NCI-H2029 treated with DMSO at 0.1 percent for 48 hours (cell line): ENCODE measurements at places on chromosomes 2 and 18.

GRCh38 chr2:28101123-28101522 lies 210.6 kb downstream of the BABAM2 start:
- no peak for DNase-seq

- no peak for DNase-seq
Observed at GRCh38 chr2:16012626-16013358, 72.4 kb downstream of the MYCN start.

DNA sequence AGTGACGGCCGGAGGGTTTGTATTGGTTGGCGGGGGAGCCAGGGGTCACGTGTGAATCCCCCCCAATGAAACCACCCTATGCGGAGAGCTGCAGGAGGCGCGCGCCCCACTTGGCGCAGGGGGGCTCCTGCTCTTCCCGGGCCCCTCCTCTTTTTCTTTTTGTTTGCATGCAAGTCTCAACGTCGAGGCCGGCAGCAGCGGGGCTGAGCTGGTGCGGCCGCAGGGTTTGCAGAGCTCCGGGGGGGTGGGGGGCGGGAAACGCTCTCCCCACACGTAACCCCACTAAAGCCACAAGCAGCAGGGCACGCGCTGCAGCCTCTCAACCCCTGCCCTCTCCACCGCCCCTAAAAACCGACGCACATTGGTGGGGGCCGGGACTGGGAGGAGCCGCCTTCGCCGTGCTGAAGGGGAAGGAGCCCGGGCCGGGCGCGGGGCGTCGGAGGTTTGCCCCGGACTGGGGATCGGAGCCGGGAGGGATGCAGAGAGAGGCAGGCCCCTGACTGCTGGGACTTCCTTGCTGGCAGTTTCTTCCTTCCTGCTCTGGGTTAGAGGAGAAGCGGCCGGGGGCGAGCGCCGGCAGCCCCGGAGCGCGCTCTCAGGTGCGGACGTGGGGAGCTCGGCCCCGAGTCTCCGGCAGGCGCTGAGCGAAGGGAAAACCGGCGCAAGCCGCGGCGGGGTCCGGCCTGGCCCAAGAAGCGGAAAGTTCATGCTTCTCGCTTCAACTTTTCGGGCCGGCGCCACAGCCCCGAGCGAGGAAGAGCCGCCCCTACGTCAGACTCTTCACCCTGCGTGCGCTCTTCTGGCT lies 864 bp downstream of the LBH start:
- peak; percentile 1 for DNase-seq

GRCh38 chr18:3649633-3650426 lies 199.9 kb downstream of the TGIF1 start:
- DNase-seq = no peak

DNA sequence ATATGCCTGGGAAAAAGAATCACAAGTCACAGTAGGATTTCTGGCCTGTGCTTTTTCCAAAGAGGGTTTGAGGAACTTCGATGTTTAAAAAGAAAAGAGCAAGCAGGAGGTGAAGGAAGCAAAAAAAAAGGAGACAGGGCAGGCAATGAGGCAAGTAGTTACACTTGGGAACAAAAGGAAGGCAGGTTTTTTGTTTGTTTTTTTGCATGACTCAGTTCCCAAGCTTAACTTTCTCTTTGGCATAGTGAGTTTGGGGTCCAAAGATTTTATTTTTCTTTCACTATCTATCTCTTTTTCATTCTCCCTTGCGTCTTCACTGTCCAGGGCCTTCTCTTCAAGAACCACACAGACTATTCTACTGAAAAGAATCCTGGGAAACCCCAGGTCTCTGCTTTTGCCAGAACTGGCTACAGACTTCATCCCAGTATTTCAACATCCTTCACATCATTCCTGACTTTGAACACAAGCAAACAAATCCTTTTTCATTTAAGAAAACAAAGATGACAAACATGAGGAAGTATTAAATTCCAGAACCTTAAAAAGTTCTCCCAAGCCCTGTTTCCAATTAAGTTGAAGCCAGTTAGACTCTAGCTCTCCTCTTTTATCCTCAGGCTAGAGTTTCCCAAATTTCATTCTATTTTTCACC lies 210.7 kb upstream of the RND3 start:
- DNase-seq = no peak

DNA sequence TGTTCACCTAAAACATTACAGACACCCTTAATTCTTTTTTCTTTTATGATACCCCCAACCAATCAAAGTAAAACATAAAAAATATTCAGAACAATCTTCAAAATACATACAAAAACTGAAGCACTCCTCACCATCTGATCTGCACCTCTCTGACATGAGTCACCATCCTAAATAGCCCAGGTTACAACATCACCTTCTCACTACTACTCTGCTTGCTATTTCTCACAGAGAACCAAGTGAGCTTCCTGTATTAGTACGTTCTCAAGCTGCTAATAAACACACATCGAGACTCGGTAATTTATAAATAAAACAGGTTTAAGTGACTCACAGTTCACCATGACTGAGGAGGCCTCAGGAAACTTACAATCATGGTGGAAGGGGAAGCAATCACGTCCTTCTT lies 183.5 kb downstream of the CBLN2 start:
- DNase-seq = no peak

DNA sequence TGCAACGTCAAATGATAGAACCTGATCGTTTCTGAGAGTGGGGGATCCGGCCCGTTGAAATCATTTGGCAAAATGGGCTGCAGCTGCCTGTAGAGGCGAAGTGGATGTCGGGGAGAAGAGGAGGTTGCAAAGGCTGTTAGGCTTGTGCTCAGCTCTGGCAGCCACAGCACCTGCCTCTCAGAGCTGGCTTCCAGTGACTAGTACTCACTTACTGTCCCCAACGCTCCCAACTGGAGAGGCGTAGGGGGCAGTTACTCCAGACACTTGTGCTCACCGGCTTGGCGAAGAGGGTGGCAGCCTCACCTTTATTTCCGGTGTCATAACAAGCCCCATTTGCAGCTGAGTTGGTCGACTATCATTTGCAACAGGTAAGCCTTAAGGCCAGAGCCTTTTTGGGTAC lies 37.9 kb downstream of the NCK2 start:
- DNase-seq = no peak

- no peak for DNase-seq
Observed at GRCh38 chr2:148240838-148241237, 219.9 kb downstream of the MBD5 start.

DNA sequence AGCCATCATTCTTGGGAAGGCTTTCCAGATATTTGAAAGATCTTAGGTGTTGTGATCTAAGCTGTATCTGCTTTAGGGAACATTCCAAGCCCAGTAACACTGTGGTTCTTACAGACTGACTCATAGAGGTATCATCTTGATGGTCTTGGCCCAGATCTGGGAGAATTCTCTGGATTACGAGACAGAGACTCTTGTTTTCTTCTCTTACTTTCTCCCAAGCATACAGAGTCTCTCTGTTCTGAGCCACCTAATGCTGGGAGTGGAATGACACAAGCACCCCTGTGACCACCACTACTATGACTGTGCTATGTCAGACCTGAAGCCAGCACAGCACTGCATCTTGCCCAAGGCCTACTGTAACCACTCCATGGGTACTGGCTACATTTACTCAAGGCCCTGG lies 81.0 kb upstream of the EPAS1 start:
- no peak for DNase-seq

DNA sequence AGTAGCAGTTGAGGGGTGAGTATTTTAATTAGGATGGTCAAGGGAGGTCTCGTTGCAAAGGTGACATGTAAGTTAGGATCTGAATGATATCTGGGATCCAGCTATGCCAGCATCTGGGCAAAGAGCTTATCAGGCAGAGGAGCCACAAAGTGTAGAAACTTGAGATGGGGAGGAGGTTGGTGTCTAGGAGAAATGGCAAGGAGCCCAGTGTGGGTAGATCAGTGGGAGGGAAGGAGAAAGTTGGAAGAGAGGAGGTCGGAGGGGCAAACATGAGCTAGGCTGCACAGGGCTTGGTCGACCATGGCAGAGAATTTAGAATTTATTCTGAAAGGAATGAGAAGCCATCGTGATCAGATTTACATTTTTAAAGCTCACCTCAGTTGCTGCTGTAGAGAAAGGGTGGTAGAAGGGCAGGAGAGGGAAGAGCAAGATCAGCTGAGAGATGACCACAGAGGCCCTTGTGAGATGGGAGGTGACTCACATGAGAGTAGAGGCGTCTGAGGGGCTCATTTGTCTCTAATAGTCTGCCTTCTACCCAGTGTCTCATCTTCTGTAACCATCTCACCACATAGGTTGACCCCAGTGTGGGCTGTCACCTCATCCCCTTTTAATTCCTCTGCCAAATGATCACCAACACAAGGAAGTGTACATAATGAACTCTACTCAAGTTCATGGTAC lies 170.0 kb downstream of the ETAA1 start:
- DNase-seq = no peak

DNA sequence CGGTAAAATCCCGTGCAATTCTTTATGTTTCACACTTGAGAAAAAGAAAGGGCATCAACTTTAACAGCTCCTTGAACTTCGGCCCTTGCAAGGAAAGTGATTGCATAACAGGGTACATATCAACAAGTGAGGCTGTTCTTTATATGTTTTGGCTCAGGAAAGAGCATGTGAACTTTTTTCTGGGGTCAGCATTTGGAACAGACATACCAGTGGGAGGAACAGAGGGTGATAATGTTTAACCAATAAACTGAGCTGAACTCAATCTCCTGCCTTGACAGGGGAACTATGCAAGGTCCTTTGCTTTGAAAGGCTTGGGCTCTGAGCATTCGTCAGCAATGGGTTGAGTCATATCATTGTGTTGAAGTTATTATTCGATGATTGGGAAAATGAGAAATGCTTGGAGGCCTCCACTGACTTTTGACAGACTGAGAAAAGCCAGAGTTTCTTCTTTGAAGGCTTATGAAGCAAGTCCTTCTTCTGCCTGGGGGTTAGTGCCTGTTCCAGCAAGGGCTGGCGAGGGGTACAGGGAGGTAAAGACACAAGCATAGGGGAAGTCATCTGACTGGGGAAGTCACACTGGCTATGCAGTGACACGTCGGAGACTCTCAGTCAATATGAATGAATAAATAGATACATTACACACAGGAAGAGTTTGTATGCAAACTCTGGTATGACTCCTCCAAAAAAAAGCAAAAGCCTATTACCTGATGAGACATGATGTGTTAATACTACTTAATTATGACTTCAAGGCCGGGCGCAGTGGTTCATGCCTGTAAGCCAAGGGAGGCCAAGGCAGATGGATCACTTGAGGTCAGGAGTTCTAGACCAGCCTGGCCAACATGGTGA lies 57.2 kb downstream of the CYB5A start:
- no peak for DNase-seq

DNA sequence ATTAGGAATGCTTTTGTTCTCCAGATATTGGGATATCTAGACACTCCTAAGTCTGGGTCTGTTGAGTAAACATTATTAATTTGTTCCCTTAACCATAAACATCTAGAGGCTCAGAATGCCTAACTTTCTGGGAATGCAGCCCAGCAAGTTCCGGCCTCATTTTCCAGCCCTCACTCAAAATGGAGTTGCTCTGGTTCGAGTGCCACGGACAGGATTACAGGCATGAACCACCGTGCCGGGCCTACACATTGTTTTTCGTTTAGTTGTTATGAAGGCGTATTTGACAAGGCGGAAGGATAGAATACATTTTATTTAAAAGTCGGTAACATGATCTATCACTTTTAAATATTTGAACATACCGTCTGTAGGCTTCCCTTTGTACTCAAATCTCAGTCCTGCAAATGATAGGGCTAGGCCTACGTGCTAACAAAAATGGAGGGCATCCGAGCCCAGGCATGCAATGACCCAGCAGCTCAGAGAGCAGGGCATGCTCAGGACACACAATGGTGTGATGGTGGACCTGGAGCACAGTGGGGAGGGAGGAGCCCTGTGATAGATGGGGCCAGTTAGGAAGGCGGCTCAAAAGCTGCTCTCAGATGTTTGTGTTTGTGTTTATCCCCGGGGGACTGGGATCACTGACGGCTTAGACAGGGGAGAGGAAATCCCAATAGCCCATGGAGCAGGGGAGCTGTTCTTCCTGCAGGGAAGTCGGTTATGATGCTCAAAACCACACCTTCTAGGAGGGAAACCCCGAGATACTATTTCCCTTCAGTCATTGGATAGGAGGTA lies 2.9 kb upstream of the SCYGR1 start:
- no peak for DNase-seq

DNA sequence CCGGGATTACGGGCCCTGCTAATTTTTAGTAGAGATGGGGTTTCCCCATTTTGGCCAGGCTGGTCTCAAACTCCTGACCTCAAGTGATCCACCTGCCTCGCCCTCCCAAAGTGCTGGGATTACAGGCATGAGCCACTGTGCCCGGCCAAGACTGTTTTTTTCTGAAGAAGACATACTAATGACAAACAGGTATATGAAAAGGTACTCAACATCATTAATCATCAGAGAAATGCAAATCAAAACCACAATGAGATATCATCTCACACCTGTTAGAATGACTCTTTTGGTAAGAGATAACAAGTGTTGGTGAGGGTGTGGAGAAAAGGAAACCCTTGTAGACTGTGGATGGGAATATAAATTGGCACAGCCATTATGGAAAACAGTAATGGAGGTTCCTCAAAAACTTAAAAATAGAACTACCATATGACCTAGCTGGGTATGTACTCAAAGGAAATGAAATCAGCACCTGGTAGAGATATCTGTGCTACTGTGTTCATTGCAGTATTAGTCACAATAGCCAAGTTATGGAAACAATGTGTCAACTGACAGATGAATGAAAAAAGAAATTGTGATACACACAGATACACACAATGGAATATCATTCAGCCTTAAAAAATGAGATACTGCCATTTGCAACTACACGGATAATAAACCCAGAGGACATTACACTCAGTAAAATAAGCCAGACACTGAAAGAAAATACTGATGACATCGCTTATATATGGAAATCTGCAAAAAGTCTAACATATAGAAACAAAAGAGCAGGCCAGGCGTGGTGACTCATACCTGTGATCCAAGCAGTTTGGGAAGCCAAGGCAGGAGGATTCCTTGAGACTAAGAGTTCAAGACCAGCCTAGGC lies 20.8 kb downstream of the SOS1 start:
- DNase-seq = no peak

DNA sequence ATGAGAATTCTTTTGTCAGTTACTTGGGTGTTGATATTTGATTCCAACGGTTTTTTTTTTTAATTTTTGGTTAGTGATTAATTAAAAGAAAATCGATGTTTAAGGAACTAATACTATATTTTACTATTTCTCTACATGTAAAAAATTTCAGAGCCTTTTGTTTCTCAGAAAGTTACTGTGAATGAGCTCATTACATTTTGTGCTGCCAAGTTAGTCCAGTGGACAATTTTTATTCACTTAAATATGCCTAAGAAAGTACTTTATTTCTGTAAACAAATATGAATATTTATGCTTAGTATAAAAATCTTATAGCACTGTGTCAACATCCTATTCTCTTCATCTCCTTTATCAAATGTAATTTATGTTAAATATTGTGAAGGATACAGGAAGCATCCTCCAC lies 309.3 kb downstream of the CTNNA2 start:
- DNase-seq = no peak
